ENCODE measurements at places on chromosomes 7 and 10. TPM values are rescaled to one million over a fixed set of nuclear protein-coding genes. Genes with fewer than 3 reads are reported as not detected.
A peak's percentile ranks its signal among the peaks of the same experiment; 100 is the strongest.

DNA sequence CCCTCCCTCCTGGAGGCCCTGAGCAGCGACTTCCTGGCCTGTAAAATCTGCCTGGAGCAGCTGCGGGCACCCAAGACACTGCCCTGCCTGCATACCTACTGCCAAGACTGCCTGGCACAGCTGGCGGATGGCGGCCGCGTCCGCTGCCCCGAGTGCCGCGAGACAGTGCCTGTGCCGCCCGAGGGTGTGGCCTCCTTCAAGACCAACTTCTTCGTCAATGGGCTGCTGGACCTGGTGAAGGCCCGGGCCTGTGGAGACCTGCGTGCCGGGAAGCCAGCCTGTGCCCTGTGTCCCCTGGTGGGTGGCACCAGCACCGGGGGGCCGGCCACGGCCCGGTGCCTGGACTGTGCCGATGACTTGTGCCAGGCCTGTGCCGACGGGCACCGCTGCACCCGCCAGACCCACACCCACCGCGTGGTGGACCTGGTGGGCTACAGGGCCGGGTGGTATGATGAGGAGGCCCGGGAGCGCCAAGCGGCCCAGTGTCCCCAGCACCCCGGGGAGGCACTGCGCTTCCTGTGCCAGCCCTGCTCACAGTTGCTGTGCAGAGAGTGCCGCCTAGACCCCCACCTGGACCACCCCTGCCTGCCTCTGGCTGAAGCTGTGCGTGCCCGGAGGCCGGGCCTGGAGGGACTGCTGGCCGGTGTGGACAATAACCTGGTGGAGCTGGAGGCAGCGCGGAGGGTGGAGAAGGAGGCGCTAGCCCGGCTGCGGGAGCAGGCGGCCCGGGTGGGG is 2.2 kb downstream of the TRIM56 start:
- H3K27me3 ChIP-seq, result no peaks in the 10 kb centered on the region
- no peak overlapping the region for H3K4me3 ChIP-seq
- no peak for DNase-seq
- peaks cover 18% of the 10 kb centered on the region for H3K36me3 ChIP-seq
- peaks cover 13% of the 10 kb centered on the region for H3K4me1 ChIP-seq

The UBE2D1 gene
- total RNA-seq, result 23.8 TPM

GRCh38 chr10:88755753-88756152 is 4.1 kb upstream of the LIPN start:
- H3K36me3 ChIP-seq, result no peaks in the 10 kb centered on the region
- H3K4me1 ChIP-seq, result peaks cover 9% of the 10 kb centered on the region
- no peak for DNase-seq

- DNase-seq, result no peak
- H3K36me3 ChIP-seq, result no peaks in the 10 kb centered on the region
- H3K4me1 ChIP-seq, result no peaks in the 10 kb centered on the region
- H3K4me3 ChIP-seq, result no peak overlapping the region
- no peak overlapping the region for H3K27ac ChIP-seq
These were observed 141.4 kb upstream of the FOXP2 start for GRCh38 chr7:114273218-114273617.

The TMEM270 gene
- total RNA-seq, result not detected

DNA sequence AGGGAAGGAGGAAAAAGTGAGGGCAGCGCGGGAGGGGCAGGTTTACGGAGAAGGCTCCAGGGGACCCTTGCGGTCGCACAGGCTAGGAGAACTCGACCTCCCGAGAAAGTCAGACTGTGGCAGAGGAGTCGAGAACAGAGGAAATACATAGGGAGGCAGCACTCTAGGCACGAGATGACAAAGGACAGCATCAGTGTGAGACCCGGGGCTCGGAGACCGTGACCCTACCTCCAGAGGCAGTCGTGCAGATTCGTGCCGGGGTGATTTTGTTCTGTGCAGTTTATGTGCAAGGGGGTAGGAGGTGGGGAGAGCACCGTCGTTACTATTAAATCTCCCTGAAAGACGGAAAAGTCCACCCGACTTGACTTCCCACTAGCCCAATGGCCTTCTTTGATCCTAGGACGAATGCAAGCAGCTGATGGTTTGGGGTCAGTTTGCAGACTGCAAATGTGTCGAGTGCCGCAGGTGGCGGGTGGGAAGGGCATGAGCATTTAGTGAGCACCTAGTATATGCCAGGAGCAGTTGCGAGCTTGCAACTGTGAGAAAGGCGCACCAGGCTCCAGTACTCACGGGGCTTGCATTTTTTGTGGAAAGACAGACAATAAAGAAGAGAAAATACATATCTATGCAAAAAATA is 674 bp upstream of the OSBPL3 start:
- peaks cover 57% of the 10 kb centered on the region for H3K4me1 ChIP-seq
- H3K36me3 ChIP-seq, result peaks cover 10% of the 10 kb centered on the region
- DNase-seq, result no peak
- peaks cover 47% of the 10 kb centered on the region for H3K27me3 ChIP-seq

- H3K4me3 ChIP-seq, result peak overlapping the region; percentile 59
- DNase-seq, result peak; percentile 80
- H3K4me1 ChIP-seq, result peaks cover 17% of the 10 kb centered on the region
- peak overlapping the region; percentile 43 for H3K27ac ChIP-seq
These were observed 487.7 kb downstream of the TYW1 start for GRCh38 chr7:67484244-67484751.

DNA sequence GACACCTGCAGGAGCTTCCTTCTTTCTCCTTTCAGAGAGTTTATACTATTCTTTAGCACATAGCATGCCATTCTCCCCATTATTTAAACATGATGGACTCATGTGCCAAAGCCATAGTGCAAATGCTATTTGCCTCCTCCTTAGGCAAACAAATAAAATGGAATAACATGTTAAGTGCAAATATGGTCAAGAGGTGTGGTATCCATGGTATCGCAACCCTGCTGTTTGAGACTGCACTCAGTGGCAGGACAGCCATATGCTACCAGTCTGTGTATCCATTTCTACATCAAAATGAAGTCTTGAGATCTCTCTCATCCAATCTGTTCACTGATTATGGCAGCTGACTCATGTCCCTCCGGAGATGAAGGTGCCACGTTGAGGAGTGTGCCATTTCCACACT is 22.8 kb downstream of the HEPACAM2 start:
- no peak for DNase-seq
- no peaks in the 10 kb centered on the region for H3K4me1 ChIP-seq
- no peaks in the 10 kb centered on the region for H3K36me3 ChIP-seq
- H3K27me3 ChIP-seq, result peaks cover 30% of the 10 kb centered on the region

- no peak for DNase-seq
- H3K4me3 ChIP-seq, result peak overlapping the region; percentile 72
These were observed 710 bp downstream of the RNLS start for GRCh38 chr10:88582411-88582805.

DNA sequence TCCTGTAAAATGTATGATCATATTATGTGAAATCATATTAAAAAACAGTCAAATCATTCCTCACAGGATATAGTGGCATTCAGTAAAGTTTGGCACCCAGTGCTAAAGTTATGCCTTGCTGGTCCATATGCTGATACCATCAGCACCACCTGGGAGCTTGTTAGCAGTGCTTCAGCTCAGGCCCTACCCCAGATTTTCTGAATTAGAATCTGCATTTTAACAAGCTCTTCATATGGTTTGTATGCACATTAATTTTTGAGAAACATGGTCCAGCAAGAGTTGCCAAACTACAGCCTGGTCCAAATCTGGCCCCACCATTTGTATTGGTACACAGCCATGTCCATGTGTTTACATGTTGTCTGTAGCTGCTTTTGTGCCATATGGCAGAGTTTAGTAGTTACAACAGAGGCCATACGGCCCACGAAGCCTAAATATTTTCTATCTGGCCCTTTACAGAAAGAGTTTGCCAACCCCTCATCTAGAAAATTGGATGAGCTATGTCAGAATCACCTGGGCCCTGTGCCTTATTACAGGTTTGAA is 30.1 kb downstream of the RAB18 start:
- peaks cover 15% of the 10 kb centered on the region for H3K36me3 ChIP-seq
- no peaks in the 10 kb centered on the region for H3K27me3 ChIP-seq
- no peak overlapping the region for H3K4me3 ChIP-seq
- peaks cover 21% of the 10 kb centered on the region for H3K4me1 ChIP-seq
- no peak for DNase-seq
- 0 out of 2 replicates have a peak overlapping the region, but pooled peaks have one; percentile 35 for H3K27ac ChIP-seq

DNA sequence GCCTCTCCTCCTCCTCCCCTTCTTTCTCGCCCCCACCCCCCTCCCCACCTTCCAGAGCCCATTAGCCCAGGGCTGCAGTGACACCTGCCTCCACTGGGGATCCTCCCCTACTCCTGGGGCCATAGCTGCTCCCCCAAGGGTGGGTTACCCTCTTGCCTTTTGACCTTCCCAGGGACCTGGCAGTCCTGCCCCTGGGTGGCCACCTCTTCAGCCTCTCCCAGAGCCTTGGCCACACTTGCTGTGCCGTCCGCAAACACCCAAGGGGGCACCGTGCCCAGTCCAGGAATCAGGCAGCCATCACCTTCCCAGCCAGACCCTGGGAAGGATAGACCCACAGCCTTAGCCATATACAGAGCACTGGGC is 19.8 kb upstream of the CLDN4 start:
- peaks cover 8% of the 10 kb centered on the region for H3K4me1 ChIP-seq
- H3K27ac ChIP-seq, result no peak overlapping the region
- H3K36me3 ChIP-seq, result no peaks in the 10 kb centered on the region
- DNase-seq, result peak; percentile 34
- no peaks in the 10 kb centered on the region for H3K27me3 ChIP-seq

- no peak overlapping the region for H3K27ac ChIP-seq
- H3K4me3 ChIP-seq, result no peak overlapping the region
- H3K27me3 ChIP-seq, result no peaks in the 10 kb centered on the region
- no peaks in the 10 kb centered on the region for H3K4me1 ChIP-seq
- no peaks in the 10 kb centered on the region for H3K36me3 ChIP-seq
These were observed 259.1 kb downstream of the KLF6 start for GRCh38 chr10:3525832-3526449.

DNA sequence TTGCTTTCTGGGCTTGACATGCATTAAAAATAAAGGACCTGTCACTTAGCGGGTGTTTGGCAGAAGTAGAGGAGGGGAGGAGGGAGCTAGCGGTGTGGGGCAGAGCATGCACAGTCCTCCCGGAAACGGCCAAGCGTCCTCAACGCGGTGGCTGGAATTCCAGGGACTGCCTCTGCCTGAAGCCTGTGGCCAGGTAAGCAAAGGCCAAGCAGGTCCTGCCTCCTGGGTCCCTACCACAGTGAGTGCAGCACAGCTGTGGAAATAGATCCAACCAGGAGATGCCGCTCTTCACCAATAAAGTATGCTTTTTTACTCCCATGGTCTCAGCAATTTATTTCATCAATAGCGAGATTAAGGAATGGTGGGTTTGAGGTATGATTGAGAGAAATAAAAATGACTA is 323.4 kb downstream of the WDR37 start:
- no peak overlapping the region for H3K4me3 ChIP-seq
- H3K36me3 ChIP-seq, result no peaks in the 10 kb centered on the region
- DNase-seq, result peak; percentile 72
- H3K4me1 ChIP-seq, result peaks cover 43% of the 10 kb centered on the region
- H3K27ac ChIP-seq, result 0 out of 2 replicates have a peak overlapping the region, but pooled peaks have one; percentile 72

The ZNF467 gene
- total RNA-seq, result 0.73 TPM

The EXOC6 gene
- 5.0 TPM for total RNA-seq

GRCh38 chr10:131556061-131556896 is 244.8 kb upstream of the TCERG1L start:
- no peak for DNase-seq
- no peak overlapping the region for H3K27ac ChIP-seq
- no peaks in the 10 kb centered on the region for H3K4me1 ChIP-seq
- peaks cover 61% of the 10 kb centered on the region for H3K36me3 ChIP-seq

The HOXA10 gene
- total RNA-seq, result not detected

GRCh38 chr10:104938031-104938430 is 296.9 kb downstream of the SORCS3 start:
- H3K27me3 ChIP-seq, result no peaks in the 10 kb centered on the region
- no peaks in the 10 kb centered on the region for H3K36me3 ChIP-seq
- peaks cover 3% of the 10 kb centered on the region for H3K4me1 ChIP-seq

GRCh38 chr7:26291699-26292538 is at the start of gene SNX10:
TSS of gene SNX10 (plus strand) at chr7:26291862. CDS start at chr7:26346443, 54,581 bp downstream.
- no peaks in the 10 kb centered on the region for H3K27me3 ChIP-seq
- peak within 1 kb of the TSS; percentile 63 for H3K27ac ChIP-seq
- peak within 1 kb of the TSS; percentile 91 for H3K4me3 ChIP-seq
- no peaks in the 10 kb centered on the region for H3K36me3 ChIP-seq

The AQP1 gene
- total RNA-seq, result 1.1 TPM

The LIPM gene
- not detected for total RNA-seq

- peaks cover 23% of the 10 kb centered on the region for H3K36me3 ChIP-seq
- no peak overlapping the region for H3K27ac ChIP-seq
- peaks cover 6% of the 10 kb centered on the region for H3K4me1 ChIP-seq
- no peak overlapping the region for H3K4me3 ChIP-seq
- peaks cover 31% of the 10 kb centered on the region for H3K27me3 ChIP-seq
- DNase-seq, result no peak
These were observed 132.6 kb downstream of the DNAJB6 start for GRCh38 chr7:157469181-157470016.

DNA sequence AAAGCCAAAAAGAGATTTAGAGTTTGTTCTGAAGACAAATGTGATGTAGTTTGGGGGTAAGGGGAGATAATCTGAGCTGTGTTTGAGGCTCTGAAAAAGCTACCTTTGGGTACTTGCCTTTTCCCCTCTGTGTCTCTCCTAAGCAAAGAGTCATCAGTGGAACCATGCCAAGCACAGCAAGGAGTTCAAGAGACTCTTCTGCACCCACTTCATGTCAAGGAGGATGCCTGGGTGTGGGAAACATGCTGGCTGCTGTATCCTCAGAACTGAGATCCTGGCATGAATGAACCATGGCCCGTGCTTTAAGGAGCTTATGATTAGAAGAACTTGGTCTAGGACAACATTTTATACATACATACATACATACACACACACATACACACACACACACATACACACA is 142.9 kb downstream of the NOC3L start:
- no peak overlapping the region for H3K27ac ChIP-seq
- no peaks in the 10 kb centered on the region for H3K27me3 ChIP-seq

DNA sequence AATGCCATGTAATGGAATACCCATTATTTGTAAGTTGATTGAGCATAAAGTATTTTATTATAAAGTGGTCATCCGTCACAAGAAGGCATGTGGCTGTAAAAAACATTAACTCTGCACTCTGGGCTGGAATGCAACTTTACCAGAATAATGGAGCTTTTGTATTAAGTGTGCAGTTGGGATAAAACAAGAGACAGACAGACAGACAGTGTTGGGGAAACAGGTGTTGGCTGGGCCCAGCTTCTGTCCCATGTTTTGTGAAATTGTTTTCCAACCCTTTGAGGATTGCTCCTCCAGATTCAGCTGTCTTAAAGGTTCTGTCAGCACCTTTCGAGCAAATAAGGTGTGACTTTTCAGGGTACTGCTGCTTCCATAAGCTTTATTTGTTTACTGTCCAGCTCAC is 67.9 kb upstream of the NFKB2 start:
- H3K36me3 ChIP-seq, result peaks cover 2% of the 10 kb centered on the region
- H3K27ac ChIP-seq, result no peak overlapping the region
- peaks cover 3% of the 10 kb centered on the region for H3K27me3 ChIP-seq
- DNase-seq, result no peak

Data from WTC11 (cell line).